B cell (primary cell): ENCODE measurements at places on chromosomes 2 and 18. TPM values are rescaled to one million over a fixed set of nuclear protein-coding genes. Genes with fewer than 3 reads are reported as not detected.

PROM2 gene
- polyA plus RNA-seq = 0.67 and 1.2 TPM in 2 replicates

BCL11A gene
- 81.8 and 99.3 TPM in 2 replicates for polyA plus RNA-seq

CRYBA2 gene
- polyA plus RNA-seq = not detected in 2 replicates

GAREM2 gene
- polyA plus RNA-seq = 0.16 and 0.27 TPM in 2 replicates

CDKL4 gene
- polyA plus RNA-seq = 0.42 TPM in 1 of 2 replicates, not detected in the other

LOXL3 gene
- polyA plus RNA-seq = 0.97 and 1.2 TPM in 2 replicates

GAL3ST2 gene
- 0.10 and 0.30 TPM in 2 replicates for polyA plus RNA-seq

EGR4 gene
- polyA plus RNA-seq = 2.6 and 2.7 TPM in 2 replicates

CAPN13 gene
- polyA plus RNA-seq = not detected in 2 replicates
